Right ventricle myocardium inferior (tissue), 1 donor: ENCODE measurements at places on chromosomes 13 and 19.

DNA sequence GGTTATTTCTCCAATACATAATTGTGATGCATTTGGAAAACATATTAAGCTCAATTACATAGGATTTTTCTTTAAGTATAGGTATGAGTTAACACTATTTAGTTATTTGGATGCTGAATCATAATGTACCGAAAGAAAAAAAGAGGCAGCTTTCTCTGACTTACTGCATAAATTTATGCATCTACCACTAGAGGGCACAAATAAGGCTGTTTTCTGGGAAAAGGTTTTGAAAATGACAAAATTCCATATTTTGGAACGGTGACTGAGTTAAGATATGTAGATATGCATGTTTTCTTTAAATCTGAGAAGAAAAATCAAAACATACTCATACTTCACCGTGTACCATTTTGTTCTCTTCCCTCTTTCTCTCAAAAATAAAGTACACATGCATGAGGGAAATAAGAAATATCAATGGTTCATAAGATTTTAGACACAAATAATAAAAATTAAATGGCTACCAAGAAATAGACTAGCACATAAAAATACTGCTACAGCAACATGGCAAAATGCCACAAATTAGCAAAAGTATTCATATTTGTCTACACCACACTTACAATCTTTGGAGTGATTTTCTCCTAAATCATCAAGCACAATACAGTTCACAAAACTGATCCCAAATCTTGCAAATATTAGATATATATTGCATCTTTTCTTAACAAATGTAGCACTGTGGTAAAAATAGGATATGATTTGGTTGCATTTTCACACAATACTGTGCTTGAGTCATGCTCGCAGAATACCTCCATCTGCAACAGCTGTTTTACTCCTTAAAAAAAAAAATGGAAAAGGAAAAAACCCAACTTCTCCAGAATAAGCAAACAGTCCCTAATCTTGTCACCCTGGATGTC is 260.0 kb downstream of the FGF14 start:
- no peak for DNase-seq

- no peak for DNase-seq
Measured at GRCh38 chr13:58087566-58087965, 456.0 kb downstream of the PCDH17 start.

DNA sequence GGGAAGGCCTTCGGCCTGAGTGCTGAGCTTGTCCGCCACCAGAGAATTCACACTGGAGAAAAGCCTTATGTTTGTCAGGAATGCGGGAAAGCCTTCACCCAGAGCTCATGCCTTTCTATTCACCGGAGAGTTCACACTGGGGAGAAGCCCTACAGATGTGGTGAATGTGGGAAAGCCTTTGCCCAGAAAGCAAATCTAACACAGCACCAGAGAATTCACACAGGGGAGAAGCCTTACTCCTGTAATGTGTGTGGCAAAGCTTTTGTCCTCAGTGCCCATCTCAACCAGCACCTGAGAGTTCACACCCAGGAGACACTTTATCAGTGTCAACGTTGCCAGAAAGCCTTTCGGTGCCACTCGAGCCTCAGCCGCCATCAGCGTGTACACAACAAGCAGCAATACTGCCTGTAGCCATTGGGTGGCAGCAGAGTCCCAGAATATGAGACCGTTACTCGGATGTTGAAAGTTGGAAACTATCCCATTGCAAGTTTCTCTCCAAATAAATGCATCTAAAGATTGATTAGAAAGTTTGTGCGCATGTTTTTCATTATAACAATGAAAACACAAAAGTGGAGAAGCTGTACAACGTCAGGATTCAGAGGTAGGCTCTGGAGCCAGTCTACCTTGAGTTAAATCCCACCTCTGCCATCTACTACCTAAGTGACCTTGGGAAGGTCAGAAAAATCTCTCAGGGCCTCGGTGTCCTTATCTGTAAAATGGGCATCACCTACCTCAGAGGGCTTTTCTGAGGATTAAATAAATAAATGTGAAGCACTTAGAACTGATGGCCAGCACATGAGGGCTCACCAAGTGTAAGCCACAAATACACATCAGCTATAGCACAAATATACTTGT is 21.1 kb downstream of the ZNF473 start:
- no peak for DNase-seq

DNA sequence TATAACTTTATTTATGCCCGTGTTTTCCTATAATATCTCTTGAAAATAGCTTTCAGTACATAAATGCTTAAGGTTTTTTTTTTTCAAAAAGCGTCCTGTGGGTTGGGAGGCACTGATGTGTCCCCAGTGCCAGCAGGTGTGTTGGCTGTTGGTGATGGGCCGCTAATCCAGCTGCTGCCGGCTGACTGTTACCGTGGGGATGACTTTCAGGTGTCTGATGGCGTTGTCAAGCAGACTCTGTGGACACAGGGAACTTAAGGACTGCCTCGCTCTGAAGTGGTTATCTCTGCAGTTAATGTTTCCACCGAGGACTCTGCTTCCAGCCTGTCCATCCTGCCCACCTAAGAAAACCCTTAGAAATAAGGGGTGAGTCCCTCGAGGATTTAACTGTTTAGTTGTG is 94.5 kb downstream of the ANKRD10 start:
- DNase-seq = no peak

DNA sequence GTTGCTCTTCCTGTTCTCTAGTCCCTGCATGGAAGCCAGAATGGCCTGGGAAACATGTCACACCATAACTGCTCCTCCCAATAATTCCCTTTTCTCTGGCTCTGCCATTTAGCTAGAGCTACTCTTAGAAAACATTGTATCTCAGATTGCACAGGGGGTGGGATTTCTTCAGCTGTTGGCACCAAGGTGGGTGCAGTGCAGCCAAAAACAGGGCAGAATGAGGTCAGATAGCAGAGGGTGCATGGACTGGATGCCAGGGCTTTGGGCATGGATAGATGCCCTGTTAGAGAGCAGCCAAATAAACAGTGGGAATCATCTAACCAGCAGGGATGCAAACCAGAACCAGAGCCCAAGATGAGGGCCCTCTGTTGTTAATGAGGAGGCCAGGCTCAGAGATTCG is 4.9 kb upstream of the AMER2 start:
- no peak for DNase-seq

GRCh38 chr13:81001828-81002385 is 661.0 kb upstream of the SPRY2 start:
- DNase-seq = no peak

DNA sequence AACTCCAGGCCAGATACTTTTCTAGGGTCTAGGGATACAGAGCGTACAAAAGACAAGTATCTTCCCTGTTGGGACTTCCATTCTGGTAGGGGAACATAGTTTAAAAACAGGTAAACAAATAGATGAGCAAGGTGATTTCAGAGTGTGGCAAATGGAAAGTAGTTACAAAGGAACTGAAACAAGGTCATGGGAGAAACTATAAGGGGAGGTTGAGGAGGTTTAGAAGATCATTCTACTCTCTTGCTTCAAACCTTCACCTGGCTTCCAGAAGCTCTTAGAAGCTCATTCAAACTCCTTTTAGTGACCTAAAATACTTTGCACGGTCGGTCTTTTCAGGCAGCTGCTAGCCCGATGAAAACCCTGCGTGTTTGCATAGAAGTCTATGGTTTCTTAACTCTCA is 9.1 kb downstream of the FFAR2 start:
- DNase-seq = no peak

- no peak for DNase-seq
Measured at GRCh38 chr19:3151563-3152418, 16.0 kb downstream of the GNA15 start.

GRCh38 chr13:33815011-33815550 is 2.9 kb upstream of the RFC3 start:
- no peak for DNase-seq

DNA sequence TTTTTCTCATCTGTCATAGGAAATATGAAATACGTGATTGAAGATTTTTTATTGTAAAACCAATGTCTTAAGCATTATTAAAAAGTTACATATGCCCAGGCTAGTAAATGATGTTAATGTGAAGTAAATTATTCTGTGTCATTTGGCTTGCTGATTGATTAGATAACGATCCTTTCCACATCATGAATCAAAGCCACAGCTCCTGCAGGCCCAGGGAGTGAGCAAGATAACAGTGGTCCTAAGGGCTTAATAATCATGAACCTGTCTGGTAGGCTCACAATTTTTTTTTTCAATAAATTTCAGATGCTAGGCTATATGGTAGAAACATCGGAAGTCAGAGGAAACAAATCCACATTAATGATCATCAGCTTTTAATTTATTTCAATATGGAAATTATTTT is 269.0 kb upstream of the SLC10A2 start:
- no peak for DNase-seq

GRCh38 chr19:20667281-20667680 is 5.9 kb upstream of the ZNF626 start:
- no peak for DNase-seq

DNA sequence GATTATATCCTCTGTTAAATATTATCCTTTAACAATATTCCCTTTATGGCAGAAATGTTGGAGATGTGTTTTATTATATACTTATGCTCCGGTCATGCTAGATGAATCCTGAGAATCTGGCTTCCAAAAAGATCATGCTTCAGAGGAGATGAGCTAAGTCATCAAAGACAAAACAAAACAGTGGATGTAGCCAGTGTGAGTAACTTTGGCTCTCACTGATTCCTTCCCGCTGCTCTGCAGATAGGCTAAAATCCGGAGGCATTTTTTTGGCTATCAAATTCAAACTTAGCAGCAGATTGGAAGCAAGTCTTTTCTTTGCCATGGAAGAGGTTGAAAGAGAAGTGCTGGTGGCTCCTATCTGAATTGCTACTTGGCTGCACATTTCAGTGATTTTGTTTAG is 295.9 kb downstream of the GPC6 start:
- DNase-seq = no peak

DNA sequence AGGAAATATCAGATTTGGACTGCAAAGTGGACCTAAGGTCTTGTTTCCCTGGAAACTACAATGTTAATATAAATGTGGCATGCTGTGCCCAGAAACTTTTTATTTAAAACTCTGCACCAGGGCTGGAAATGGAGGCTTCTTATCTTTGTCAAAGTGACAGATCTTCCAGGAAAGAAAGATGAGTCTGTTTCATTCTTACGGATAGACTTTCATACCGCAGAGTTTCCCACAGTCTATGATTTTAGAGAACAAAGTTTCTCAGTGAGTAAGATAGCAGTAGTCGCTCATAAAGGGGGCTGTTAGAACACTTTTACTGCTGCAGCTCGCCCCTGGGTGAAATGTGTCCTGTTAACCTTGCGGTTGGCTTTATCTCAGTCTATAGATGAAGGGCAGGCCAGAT is 6.7 kb downstream of the CLEC11A start:
- no peak for DNase-seq

DNA sequence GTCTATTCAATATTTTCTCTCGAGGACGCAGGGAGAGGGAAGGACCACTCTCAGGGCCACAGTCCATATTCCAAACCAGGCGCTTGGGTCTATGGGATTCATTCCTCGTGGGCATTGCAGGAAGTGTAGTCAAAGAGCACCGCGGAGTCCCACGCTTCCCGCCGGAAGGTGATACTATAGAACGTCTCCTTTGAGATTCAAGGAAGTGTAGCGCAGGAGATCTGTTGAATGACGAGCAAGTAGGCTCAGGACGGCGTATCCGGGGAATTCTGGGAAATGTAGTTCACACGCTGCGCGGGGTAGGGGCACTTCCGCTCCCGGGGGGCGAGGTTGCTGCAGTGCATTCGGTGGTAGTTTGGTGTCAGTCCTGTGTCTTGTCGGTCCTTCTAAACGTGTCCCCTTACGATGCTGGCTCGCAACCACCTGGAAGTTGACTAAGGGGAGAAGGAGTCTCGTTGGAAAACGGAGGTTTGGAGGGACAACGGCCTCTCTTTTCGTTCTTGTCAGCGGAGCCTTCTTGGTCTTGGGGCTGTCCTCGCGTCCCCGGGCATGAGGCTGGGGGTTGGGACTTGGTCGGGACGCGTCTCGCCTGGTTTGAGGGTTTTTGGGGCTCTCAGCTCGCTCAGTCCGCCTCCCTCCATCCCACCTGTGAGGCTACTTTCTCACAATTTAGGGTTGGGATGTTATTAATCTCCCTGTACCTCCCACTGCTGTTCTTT is at the start of gene ZNF284:
ZNF284 (plus strand) TSS at position 336 of the 719 bp plus-strand sequence. CDS start 4,231 bp downstream, outside the sequence.
- DNase-seq = peak; percentile 84

DNA sequence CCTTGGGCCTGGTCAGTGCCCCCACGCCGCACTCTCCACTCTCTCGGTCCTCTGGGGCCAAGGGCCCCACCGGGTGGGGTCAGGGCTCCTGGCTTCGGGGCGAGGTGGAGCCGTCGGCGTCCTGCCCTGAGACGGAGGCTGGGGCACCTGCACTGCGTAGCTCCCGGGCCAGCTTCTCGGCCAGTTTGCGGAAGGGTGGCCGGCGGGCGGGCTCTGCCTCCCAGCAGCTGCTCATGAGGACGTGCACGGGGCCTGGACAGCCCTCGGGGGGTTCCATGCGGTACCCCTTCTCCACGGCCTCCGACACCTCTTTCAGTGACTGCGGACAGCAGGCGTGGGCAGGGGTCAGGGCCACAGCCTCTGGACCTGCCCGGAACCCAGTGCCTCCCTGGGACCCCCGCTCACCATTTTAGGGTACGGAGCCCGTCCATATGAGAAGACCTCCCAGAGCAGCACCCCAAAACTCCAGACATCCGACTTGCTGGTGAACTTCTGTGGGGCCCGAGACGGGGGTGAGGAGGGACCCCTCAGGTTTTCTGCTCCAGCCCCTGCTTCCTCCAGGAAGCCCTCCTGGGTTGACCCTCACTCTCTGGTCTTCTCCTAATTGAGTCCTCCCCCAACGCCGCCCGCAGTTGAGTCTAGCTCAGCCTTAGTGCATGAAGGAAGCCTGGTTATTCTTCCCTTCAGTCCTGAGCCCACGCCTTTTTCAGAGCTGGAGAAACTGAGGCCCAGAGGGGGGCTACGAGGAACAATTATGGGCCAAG is 6.3 kb upstream of the RAX2 start:
- no peak for DNase-seq

- peak; percentile 83 for DNase-seq
Measured at GRCh38 chr19:10871711-10872545, 575 bp downstream of the CARM1 start.

DNA sequence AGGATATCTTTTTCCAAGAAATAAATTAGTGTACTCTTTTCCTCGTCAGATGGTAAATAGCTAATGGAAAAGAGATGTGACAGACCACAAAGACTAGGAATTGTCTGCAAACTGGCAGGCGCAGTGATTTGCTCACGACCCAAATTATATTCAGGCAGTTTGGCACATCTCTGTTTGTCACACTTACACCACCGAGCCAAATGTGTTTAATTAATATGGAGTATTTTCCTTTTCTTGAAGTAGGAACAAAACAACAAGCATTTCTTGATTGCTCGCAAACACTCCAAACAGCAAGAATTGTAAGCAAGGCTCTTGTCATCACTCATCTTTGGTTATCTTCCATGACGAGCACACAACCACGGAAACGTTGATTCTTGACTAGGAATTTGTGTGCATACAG is 884.2 kb downstream of the PCDH9 start:
- no peak for DNase-seq

GRCh38 chr13:47673009-47673850 is 327.8 kb downstream of the SUCLA2 start:
- no peak for DNase-seq
